A673 (cell line): ENCODE measurements at places on chromosomes 1 and 21.

DNA sequence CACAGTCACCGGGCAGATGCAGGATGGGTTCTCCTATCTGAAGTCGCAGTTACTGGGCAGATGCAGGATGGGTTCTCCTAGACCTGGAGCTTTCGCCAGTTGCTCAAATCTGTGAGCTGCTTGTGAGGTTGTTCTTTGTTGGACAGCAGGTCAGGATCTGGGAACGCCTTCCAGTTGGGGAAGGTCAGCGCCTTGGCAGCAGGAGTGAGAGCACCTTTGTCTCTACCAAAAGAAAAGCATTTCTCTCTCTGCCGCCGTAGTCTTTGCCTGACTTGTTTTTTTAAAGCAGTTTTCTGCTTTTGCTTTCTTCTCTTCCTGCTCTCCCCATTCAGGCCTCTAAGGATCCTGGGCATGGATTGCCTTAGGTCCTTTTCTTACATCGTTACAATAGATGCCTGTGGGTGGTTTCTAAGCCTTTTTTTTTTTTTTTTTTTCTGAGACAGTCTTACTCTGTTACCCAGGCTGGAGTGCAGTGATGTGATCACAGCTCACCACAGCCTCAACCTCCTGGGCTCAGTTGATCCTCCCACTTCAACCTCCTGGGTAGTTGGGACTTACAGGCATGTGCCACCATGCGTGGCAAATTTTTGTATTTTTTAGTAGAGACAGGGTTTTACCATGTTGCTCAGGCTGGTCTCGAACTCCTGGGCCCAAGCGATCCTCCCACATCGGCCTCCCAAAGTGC lies 15.7 kb downstream of the PEX14 start:
- H3K27ac ChIP-seq = no peak overlapping the region
- peaks cover 11% of the 10 kb centered on the region for H3K4me1 ChIP-seq
- no peak overlapping the region for H3K4me3 ChIP-seq
- no peaks in the 10 kb centered on the region for H3K36me3 ChIP-seq
- DNase-seq = no peak

DNA sequence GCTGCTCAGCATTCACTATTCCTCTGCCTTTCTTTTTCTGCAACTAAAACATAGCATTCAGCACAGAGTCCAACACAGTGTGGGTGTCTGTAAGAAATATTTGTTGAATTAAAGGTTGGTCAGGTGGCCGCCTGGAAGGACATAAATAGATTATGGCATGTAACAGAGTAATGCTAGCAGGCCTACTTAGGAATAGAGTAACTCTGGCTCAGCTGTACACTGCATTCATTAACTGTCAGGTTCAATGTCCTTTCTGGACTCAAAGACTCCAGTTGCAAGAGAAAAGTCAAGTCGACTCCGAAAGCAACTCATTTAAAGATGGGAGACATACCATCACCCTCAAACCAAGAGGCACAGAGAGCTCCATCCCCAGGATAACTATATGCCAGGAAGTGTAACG lies 116.0 kb downstream of the LMX1A start:
- H3K36me3 ChIP-seq = no peaks in the 10 kb centered on the region
- DNase-seq = no peak
- no peak overlapping the region for H3K27ac ChIP-seq
- peaks cover 3% of the 10 kb centered on the region for H3K4me1 ChIP-seq
- H3K4me3 ChIP-seq = no peak overlapping the region

- no peaks in the 10 kb centered on the region for H3K27me3 ChIP-seq
- no peak overlapping the region for H3K4me3 ChIP-seq
- H3K27ac ChIP-seq = no peak overlapping the region
- DNase-seq = no peak
- peaks cover 19% of the 10 kb centered on the region for H3K4me1 ChIP-seq
These were observed 258.3 kb downstream of the FAF1 start for GRCh38 chr1:50701706-50702317.

DNA sequence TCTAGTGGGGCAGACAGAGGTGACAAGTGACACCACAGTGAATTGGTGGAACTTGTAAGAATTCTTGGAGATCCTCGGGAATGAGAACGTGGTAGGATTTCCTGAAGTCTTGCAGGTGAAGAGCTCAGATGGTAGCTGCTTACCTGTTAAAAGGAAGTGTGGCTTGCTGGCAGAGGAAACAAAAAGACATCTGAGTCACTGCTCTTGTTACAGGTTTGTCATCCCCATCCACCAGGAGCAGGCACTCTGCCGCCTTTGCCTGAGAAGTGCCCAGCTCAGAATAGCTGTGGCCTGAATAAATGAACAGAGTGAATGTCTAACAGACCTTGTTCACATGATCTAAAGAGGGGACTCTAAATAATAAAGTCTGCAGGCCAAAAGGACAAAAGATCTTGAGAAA lies 12.3 kb upstream of the ZSCAN20 start:
- H3K4me3 ChIP-seq = no peak overlapping the region
- no peaks in the 10 kb centered on the region for H3K36me3 ChIP-seq
- H3K27me3 ChIP-seq = no peaks in the 10 kb centered on the region
- no peak overlapping the region for H3K27ac ChIP-seq

DNA sequence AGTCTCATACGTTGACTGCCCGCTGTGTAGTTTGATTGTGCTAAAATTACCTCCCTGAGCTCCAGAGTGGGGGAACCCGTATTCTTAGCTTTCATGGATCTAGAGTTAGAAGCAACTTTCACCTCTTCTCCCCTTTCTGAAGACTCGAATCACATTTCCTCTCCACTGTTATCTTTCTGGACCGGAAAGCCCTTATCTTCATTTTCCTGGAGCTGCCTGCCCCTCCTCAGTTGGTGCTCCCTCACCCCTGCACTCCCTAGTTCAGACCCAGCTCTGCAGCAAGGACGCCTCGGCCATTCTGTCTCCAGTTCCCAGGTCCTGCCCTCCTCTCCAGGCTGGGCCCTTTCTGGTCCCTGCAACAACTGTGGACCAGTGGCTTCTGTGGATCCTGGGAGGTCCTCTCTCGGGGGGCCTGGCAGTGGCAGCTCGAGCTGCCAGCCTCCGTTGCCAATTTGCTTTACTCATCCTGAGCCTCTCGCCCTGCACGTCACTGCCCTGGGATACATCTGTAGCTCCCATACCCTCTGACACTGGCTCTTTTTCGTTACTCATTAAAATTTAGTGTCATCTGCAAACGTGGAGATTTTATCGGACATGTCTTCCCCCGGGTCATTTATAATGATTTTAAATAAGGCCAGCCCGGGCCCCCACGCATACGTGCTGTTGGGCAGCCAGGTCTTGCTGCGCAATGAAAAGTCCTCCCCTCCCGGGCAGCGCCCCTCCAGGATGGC lies 141.5 kb upstream of the VAMP3 start:
- H3K4me1 ChIP-seq = no peaks in the 10 kb centered on the region
- H3K4me3 ChIP-seq = no peak overlapping the region
- H3K27me3 ChIP-seq = peaks cover 62% of the 10 kb centered on the region
- no peaks in the 10 kb centered on the region for H3K36me3 ChIP-seq

GRCh38 chr1:50476800-50477199 lies 53.6 kb upstream of the DMRTA2 start:
- no peaks in the 10 kb centered on the region for H3K4me1 ChIP-seq
- DNase-seq = no peak
- H3K27ac ChIP-seq = no peak overlapping the region
- H3K36me3 ChIP-seq = no peaks in the 10 kb centered on the region
- no peaks in the 10 kb centered on the region for H3K27me3 ChIP-seq

DNA sequence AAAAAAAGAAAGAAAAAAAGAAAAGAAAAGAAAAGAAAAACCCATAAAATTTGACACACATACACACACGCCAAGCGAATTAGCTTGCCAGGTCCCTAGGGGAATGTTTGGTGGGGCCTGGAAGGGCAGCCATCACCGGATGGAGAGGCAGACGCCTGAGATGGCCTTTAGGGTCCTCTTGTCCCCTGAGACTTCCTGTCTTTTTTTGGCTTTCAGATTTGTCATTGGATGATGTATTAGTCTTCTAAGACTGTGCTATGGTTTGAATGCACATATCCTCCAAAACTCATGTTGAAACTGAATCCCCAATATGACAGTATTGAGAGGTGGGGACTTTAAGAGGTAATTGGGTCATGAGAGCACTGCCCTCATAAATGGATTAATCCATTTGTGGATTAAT lies 211.8 kb downstream of the TOMM20 start:
- H3K27me3 ChIP-seq = no peaks in the 10 kb centered on the region
- H3K4me3 ChIP-seq = no peak overlapping the region
- H3K27ac ChIP-seq = no peak overlapping the region
- H3K36me3 ChIP-seq = no peaks in the 10 kb centered on the region

DNA sequence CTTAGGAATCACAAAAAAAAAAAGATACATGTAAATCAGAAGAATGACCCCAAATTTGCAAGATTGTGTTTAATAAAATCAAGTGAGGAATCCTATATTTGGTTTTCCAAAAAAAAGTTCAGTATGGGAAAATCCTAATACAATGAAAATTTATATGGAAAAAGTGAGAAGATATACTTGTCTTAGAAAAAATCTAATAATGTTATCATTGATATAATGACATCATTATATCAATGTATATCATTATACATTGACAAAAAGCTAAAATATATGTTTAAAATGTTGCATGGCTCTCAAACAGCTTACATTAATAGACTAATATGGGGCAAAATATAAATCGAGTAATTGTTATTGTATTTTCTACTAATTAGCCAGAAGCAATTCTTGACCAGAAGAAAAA lies 37.0 kb downstream of the DPYD start:
- no peak for DNase-seq
- no peak overlapping the region for H3K27ac ChIP-seq
- no peaks in the 10 kb centered on the region for H3K4me1 ChIP-seq
- no peak overlapping the region for H3K4me3 ChIP-seq

DNA sequence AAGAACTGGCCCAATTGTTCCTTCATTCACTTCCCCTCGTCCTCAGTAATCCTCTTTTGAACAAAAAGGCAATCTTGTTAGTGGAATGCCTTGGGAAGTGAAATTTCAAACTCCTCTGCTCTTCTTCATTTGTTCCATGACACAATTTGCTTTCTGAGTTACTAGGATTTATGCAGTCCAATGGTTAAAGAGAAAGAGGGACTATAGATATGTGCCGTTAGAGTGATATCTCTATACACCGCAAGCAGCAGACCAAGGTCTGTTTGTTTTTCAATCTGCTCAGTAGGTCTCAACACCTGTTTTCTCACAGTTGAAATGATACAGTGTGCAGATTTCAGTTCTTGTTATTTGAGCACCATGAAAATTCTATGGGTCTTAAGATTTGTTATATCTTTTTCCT lies 244.0 kb downstream of the DNM3 start:
- H3K4me3 ChIP-seq = no peak overlapping the region
- H3K27me3 ChIP-seq = no peaks in the 10 kb centered on the region
- H3K4me1 ChIP-seq = peaks cover 9% of the 10 kb centered on the region
- H3K36me3 ChIP-seq = no peaks in the 10 kb centered on the region
- no peak overlapping the region for H3K27ac ChIP-seq
- DNase-seq = no peak

DNA sequence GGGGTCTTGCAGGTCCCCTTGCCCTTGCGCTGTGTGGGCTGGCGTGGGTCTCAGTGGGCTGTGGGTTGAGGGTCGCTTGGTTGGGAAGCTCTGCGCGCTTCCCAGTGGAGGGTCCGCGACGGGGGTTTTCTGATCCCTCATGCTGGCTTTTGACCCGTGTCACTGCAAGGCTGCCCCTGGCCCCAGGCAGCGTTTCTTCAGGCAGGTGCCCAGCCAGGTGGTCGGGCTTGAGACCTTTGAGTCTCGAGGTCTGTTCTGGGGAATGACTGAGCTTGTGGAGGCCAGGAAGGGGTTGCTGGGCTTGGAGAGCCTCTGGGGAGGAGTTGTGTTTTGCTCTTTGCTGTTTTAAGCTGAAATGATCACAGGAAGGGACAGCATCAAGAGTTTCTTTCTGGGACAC lies 5.3 kb downstream of the SKI start:
- H3K4me3 ChIP-seq = peak overlapping the region; percentile 71
- no peaks in the 10 kb centered on the region for H3K36me3 ChIP-seq
- peak overlapping the region; percentile 80 for H3K27ac ChIP-seq
- no peak for DNase-seq

DNA sequence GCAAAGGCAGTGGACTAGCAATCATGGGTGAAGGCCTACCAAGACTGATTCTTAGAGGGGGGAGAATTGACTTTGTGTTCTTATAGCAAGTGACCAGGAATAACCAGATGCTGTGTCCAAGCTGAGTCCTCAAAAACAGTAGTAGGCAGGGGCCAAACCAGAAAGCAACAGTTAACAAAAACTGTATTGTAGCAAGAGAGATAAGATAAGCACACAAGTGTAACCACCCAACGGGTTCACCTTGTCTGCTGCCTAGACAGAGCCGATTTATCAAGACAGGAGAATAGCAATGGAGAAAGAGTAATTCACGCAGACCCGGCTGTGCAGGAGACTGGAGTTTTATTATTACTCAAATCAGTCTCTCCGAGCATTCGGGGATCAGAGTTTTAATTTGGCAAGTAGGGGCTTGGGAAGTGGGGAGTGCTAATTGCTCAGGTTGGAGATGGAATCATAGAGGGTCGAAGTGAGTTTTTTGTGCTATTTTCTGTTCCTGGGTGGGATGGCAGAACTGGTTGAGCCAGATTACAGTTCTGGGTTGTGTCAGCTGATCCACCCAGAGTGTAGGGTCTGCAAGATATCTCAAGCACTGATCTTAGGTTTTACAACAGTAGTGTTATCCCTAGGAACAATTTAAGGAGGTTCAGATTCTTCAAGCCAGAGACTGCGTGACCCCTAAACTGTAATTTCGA lies 8.3 kb upstream of the CSRP1 start:
- DNase-seq = no peak
- H3K4me1 ChIP-seq = peaks cover 66% of the 10 kb centered on the region
- no peaks in the 10 kb centered on the region for H3K36me3 ChIP-seq

GRCh38 chr1:53238197-53239155 lies at the start of gene MAGOH:
TSS of gene MAGOH (minus strand) at chr1:53238518. CDS start at chr1:53238448, 70 bp downstream.
- peaks cover 5% of the 10 kb centered on the region for H3K4me1 ChIP-seq
- peaks cover 22% of the 10 kb centered on the region for H3K36me3 ChIP-seq
- peak within 1 kb of the TSS; percentile 87 for H3K27ac ChIP-seq
- H3K27me3 ChIP-seq = no peaks in the 10 kb centered on the region

DNA sequence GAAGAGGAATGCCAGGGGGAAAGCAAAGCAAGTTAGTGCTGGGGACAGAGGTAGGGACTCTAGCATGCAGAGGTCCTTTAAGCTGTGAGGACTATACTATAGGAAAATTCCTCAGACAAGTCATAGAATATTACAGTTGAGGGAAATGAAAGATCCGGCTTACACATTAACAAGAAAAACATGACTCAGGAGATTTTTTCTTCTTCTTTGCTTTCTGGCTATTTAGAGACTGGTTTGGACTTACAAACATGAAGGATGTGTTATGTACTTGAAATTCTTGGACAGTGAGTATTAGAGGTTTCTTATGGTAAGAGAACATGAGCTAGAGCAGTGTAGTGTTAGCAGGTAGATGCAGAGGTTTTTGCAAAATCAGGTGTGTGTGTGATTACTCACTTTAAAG lies 24.9 kb downstream of the USP25 start:
- H3K27ac ChIP-seq = no peak overlapping the region
- no peaks in the 10 kb centered on the region for H3K36me3 ChIP-seq
- H3K4me1 ChIP-seq = peaks cover 8% of the 10 kb centered on the region
- DNase-seq = no peak

- DNase-seq = no peak
- H3K4me1 ChIP-seq = peaks cover 8% of the 10 kb centered on the region
- H3K36me3 ChIP-seq = peaks cover 20% of the 10 kb centered on the region
- no peak overlapping the region for H3K27ac ChIP-seq
- H3K4me3 ChIP-seq = no peak overlapping the region
These were observed 57.2 kb downstream of the NPHP4 start for GRCh38 chr1:5935026-5935425.
